ENCODE measurements at places on chromosomes 2 and 18. TPM values are rescaled to one million over a fixed set of nuclear protein-coding genes. Genes with fewer than 3 reads are reported as not detected.

DNA sequence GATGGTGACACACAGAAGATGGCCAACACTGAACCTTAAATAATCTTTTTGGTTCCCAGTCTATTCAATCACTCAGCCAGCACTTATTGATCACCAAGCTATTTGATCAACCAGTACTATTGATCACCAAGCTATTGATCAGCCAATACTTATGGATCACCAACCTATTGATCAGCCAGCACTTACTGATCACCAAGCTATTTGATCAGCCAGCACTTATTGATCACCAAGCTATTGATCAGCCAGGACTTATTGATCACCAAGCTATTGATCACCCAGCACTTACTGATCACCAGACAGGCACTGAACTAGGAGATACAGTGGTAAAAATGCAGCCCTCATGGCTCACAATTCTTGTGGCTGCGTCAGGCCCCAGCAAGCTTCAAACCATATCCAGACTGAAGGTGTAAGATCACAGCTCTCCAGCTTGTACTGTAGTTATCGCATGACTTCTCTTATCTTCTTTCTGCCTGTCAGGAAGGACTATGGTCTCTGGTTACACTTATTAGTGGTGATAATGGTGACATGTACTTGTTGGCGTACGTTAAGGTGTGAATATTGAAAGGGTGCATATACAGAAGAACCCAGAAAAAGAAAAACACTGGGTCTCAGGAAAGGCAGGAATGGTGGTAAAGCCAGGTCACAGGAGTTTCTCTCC is 18.4 kb upstream of the B3GNT2 start:
- peak; percentile 84 for DNase-seq

GRCh38 chr2:211833582-211834279 is 704.9 kb downstream of the ERBB4 start:
- no peak for DNase-seq

DNA sequence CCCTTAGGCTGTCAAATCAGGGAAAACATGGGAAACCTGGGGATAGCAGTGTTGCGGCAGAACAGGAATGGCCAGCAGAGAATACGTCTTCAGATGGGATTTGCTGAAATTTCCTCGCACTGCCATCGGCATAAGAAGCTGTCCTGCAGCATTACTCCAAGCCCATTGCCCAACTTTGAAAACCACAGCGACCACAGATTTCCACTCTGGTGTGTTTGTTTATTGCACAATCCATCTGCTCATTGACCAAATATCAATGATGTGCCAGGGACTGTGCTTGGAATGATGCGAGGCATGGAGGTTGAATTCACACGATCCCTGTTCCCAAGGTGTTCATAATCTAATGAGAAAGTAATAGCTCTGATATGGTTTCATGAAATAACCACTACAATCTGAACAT is 383.3 kb upstream of the MYT1L start:
- no peak for DNase-seq

The SCG2 gene
- polyA plus RNA-seq = 82.8 TPM
